ENCODE measurements at places on chromosomes 6 and 20.

- DNase-seq = no peak
Measured at GRCh38 chr6:129635396-129636130, 74.4 kb downstream of the ARHGAP18 start.

GRCh38 chr6:108350528-108350927 is 55.7 kb downstream of the AFG1L start:
- no peak for DNase-seq

DNA sequence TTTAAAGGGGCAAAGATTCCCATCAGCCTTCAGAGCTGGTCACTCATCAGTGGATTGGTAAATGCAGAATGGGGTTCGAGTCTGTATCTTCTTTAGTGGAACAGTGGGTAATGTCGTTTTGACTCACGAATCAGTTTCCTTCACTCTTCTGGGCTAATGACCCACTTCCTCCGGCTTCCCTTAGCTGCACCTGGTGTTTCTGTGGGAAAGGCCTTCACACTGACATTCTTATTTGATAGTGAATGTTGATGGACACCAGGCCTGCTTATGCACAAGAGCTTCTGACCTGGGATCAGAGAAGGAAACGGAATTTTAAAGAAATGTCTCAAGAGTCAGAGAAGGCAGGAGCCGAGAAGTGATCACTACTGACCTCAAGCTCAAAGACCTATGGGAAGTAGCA is 272.0 kb upstream of the SULF2 start:
- DNase-seq = no peak

GRCh38 chr20:14611479-14611878 is 274.1 kb upstream of the FLRT3 start:
- no peak for DNase-seq

GRCh38 chr6:7624796-7625710 is 35.1 kb downstream of the SNRNP48 start:
- no peak for DNase-seq

DNA sequence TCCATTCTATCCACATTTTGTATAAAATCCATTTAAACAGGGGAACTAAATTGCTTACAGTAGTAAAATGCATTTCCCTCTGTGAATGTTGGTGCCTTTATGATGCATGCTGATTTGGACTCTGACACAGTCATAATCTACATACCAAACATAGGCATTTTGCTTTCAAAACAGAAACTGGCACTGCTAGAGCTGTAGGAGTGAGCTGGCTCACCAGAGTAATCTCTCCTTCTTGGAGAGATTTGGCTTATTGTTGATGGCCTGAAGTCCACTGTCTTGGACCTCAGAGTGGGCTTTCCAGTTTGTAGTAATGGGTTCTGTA is 363.2 kb upstream of the FLRT3 start:
- no peak for DNase-seq

- no peak for DNase-seq
Measured at GRCh38 chr20:48069596-48069995, 284.3 kb upstream of the SULF2 start.

- peak; percentile 80 for DNase-seq
Measured at GRCh38 chr20:63863798-63864544, 1.1 kb upstream of the TPD52L2 start.

GRCh38 chr6:157184202-157185015 is 138.9 kb downstream of the TMEM242 start:
- peak; percentile 66 for DNase-seq

DNA sequence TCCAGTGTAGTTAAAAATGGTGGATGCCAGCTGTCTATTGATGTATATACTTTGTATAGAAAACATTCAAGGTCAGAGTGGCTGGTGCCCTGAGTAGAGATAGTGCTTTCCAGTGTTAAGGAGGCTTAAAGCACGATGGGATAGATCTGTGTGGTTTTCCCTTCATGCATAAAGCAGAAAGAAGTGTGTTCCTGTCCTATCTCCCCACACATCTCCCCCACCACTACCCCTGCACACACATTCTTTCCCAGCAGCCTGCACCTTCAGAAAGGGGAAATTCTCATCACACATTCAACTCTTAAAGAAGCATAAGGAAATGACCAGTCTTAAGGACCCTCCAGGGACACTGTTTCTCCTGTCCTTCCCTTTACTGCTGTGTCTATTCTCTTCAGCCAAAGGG is 221.7 kb upstream of the TAB2 start:
- no peak for DNase-seq

DNA sequence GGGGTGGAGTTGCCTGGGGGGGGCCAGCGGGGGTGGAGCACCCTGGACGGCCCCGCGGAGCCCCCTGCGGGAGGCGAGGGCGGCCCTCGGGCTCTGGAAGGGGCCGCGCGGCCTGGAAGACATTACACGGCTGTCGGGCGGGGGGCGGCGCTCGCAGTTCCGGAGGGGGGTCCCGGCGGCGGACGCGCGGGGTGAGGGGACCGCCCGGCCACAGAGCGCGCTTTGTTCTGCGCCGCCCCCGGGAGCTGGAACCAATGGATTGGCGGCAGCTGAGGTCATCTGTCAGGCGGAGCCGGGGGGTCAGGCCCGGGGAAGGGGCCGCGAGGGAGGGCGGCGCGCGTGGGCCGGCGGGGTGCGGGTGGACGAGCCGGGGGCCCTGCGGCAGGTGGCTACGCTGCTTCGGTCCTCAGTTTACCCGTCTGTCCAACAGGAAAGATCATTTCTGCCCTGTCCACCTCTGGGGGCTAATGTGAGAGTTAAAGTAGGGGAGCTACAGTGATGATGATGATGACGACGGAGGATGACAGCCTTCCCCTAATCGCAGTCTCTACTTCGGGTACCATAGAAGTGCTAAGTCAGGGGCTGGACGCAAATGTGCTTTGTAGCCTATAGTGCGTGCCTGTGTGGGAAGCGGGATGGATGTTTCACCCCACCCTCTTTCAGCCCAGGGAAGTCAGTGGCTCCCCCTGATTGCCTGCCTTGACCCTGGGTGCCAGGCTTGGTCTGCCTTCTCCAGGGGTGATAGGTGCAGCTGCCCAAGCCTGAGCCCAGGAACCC is 10.4 kb downstream of the SRXN1 start:
- DNase-seq = no peak

GRCh38 chr20:20711413-20711812 is 1.0 kb downstream of the RALGAPA2 start:
- peak; percentile 15 for DNase-seq

- DNase-seq = no peak
Measured at GRCh38 chr6:147654103-147654845, 145.8 kb downstream of the SAMD5 start.

DNA sequence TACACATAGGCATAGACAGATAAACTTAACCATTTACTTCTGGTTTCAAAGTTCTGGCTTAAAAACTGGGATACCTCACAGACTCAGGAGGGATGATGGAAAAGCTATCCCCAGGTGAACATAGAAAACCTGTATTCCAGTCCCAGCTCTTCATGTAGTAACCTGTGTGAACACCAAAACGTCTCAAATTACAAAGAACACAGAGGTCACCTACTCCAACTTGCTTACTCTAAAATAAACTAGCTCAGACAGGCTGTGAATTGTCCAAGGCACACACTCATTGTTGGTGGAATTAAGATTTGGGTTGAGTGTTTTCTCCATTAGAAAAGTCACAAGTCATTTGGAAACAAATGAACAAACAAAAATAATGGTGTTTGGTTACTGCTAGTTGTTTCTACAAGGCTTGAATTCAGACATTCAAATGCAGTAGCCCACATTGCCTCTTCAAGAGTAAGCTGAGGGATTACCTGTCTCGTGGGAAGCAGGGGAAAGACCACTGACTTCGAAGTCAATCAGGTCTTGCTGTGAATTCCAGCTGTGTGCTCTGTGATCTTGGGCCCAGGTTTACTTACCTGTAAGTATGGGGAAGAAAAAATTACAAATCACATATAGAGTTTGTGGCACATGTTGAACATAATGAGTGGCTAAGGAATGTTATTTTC is 48.2 kb upstream of the LRRC1 start:
- DNase-seq = no peak

- DNase-seq = no peak
Measured at GRCh38 chr6:37980222-37980595, 160.7 kb downstream of the ZFAND3 start.

- no peak for DNase-seq
Measured at GRCh38 chr20:53934421-53935343, 135.7 kb downstream of the BCAS1 start.

DNA sequence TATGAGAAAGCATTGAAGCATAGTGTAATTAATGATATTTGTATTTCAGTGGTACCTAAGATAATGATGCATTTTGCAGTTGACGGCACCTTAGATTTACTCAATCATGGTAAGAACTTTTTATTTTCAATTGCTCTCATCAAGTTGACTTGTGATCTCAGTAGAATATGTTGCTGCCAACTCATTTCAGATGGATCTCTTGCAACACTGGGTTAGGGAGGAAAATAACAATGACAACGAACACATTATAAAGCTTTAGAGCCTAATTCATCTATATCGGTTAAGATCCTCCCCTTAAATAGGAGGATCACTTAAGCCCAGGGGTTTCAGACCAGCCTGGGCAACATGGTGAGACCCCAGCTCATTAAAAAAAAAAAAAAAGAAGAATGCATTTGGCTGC is 18.0 kb upstream of the TBC1D22B start:
- DNase-seq = no peak

DNA sequence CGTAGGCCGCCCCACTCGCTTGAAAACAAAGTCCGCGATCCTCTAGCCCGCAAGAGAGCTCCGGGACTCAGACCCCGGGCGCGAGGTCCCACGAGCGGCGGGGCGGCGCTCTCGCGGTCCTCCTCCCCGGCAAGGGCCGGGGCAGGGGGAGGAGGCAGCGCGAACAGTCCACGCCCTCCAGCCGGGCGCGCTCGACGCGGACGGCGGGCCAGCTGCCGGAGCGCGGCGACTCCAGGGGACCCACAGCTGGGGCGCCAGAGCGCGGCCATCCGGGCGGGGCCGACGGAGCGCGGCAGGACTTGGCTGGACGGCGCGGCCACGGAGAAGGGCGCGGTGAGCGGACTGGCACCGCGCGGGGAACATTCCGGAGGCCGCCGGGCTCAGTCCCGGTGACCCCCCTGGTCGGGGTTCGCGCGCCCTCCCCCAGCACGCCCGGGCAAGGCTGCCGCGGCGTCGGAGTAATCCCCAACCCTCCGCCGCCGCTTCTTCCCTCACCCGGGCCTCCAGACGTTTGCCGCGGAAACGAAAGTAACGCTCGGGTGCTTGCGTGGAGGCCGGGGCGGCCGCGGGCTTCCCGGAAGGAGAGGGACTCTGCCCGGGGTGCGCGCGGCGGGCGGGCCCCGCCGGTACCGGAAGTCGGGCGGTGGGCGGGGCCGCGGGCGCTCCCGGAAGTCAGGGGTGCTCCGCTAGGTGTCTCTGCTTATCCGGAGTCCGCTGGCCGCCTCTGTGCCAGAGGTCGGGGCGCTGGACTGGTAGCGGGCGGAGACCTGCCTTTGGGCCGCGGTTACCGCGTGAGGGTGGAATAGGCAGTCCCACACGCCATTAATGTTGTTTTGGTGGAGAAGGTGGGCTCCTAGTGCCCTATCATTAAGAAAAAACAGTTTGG is at the start of gene RIPK1:
Gene RIPK1, plus strand, starts transcription at position 166 of the 886 bp plus-strand sequence. CDS start 8,330 bp downstream, outside the sequence.
- DNase-seq = peak; percentile 95

DNA sequence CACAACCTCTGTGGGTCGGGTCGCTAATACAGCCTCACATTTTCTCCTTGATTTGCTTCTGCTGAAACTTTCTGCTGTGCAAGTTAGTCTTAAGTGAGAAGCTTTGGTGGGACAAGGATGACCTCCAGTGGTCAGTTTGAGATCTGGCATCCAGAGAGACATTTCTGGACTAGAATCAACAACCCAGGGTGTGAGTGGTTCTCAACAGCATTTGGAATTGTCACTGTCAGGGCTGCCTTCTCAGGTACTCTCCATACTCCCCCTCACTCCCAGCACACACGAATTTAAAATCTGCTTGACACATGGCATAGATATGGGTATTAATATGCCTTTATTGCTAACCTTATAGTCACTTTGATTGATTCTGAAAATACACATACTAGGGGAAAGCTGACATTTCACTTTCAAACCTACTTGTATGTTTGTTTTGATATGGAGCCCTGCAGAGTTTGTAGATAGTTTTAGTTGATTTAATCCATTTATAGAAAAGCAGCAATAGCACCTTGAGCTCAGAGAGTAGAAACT is 13.2 kb downstream of the OTOR start:
- peak; percentile 28 for DNase-seq

DNA sequence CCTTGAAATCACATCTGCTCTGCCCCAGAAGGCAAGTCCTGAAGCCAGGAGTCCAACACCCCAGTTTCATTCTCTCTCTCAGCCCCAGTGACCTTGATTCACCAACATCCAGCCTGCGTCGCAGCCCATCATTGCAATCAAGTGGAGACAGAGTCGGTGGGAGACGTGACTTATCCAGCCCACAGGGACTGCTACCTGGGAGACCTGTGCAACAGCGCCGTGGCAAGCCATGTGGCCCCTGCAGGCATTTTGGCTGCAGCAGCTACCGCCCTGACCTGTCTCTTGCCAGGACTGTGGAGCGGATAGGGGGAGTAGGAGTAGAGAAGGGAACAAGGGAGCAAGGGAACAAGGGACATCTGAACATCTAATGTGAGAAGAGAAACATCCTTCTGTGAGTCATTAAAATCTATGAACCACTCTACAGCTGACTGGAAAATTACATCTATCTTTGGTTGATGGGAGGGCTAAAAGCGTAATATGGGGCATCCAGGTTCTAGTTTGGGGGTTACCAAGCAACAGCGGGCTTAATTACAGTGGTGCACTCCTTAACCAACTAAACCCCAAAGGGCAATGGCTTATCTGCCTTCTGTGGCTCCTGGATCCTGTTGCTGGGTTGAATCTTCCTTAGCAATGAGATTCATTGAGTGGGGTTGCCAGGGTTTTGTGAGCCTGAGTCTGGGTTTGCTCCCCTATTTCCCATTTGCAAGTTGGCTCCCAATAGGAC is 2.5 kb downstream of the LY6G6D start:
- DNase-seq = no peak

- DNase-seq = no peak
Measured at GRCh38 chr6:137432054-137432611, 62.1 kb downstream of the OLIG3 start.

DNA sequence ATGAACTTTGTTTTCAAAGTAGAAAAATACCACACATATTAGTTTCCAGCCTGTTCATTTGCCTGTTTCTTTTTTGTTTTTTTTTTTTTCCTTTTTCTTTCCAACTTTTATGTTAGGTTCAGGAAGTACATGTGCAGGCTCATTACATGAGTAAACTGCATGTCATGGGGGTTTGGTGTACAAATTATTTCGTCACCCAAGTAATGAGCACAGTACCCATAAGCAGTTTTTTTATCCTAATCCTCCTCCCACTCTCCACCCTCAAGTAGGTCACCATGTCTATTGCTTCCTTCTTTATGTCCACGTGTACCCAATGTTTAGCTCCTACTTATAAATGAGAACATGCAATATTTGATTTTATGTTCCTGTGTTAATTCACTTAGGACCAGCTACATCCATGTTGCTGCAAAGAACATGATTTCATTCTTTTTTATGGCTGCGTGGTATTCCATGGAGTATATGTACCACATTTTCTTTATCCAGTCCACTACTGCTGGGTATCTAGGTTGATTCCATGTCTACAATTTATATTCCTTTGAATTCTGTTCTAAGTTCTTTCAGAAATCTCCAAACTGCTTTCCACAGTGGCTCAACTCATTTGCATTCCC is 31.8 kb downstream of the SNX14 start:
- DNase-seq = no peak

DNA sequence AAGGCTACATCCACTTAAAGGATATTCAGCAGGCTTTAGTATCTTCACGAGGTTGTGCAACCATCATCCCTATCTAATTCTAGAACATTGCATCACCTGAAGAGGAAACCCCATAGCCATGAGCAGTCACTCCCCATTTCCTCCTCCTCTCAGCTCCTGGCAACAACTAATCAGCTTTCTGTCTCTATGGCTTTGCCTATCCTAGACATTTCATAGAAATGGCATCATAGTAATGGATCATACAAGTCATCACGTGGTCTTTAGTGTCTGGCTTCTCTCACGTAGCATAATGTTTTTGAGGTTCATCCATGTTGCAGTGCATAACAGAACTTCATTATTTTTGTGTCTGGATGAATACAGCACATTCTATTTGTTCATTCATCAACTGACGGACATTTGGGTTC is 20.5 kb downstream of the SNAI1 start:
- DNase-seq = no peak

Data from activated naive CD4-positive, alpha-beta T cell treated with Interleukin-2 at 50 U/mL for 16 hours (primary cell).